ENCODE measurements at places on chromosomes 11 and 22. TPM values are rescaled to one million over a fixed set of nuclear protein-coding genes. Genes with fewer than 3 reads are reported as not detected.

- no peak for DNase-seq
Measured at GRCh38 chr11:125287491-125288210, 123.1 kb downstream of the PKNOX2 start.

DNA sequence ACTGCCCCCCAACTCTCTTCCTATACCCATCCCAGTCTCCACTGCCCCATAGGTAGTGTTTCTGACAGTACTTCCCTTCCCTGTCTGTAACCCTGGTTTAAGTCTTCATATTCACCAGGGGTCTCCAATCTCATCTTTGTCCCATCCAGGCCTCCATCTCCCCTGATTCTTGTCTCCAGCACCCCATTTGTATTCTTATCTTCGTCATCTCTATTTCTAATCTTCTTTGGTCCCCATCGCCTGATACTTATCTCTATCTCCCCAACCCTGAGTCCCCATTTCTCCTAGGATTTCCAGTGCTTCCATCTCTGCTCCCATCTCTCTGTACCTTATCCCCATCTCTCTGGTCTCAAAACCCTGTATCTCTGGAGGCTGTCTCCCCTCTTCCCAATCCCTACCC, 1.8 kb downstream of the PHOX2A start:
- no peak for DNase-seq

DNA sequence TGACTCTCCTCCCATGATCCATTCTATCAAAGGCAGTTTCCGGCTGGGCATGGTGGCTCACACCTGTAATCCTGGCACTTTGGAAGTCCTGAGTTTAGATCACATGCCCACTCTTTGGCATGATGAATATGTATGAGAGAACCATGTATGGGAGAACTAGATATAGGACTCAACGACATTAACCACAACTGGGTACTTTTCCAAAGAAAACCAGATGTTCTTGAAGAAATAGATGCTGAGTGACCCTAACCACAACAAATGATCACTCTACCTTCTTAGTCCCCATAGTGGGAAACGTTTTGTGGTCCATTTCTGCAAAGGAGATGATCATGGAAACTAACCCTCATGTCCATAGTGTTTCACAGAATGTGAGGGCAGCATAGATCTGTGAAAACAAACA, 13.6 kb downstream of the FJX1 start:
- DNase-seq = no peak

GRCh38 chr11:86641537-86642261, 30.7 kb downstream of the ME3 start:
- no peak for DNase-seq

GRCh38 chr22:19723983-19724827, 866 bp downstream of the GP1BB start:
- DNase-seq = peak; percentile 65

DNA sequence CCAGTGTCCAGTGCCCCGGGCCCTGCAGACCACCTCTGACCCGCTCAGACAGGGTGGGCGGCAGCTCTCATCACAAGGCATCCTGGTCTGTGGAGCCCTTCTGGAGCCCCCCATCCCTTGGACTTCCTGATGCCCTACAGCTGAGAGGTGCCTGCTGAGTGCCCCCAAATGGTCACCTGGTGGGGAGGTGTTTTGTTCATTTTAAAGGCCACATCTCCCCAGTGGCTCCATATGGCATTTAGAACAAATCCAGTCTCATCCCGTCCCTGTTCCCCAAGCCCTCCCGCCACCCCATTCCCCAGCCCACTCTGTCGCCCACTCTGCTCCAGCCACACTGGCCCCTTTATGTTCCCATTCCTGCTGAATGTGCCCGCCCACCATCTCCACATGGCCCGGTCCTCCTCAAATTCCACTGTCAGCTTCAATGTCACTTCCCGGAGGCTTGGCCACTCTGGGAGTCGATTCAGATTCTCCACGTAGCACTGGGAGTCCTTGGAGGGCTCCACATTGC, 32.8 kb downstream of the OSBPL5 start:
- DNase-seq = no peak

- DNase-seq = peak; percentile 75
Measured at GRCh38 chr22:21982338-21982965, at the start of gene TOP3B. TSS of gene TOP3B (minus strand) at chr22:21982787. CDS start at chr22:21975709, 7,078 bp downstream.

GRCh38 chr11:105867742-105868141, 154.3 kb downstream of the MSANTD4 start:
- no peak for DNase-seq

GRCh38 chr11:10930224-10930971, 72.5 kb upstream of the ZBED5 start:
- DNase-seq = no peak

DNA sequence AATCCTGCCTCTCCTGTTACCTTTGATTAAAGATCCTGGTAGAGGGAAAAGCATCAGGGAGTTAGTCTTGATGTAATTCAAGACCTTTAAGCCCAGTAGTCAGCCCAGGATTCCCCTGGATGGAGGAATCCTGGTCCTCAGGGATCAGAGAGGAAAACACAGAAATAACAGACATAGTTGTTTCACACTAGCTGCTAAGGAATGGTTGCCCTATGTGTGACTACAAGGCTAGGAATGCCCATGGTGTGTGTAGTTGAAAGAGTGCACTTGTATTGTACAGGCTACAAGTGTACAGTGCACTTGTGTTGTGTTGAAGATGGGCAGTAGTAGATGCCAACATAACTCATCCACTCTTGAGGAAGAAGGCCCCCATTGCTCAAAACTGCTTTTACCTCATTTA, 226.8 kb downstream of the AASDHPPT start:
- DNase-seq = no peak

- DNase-seq = no peak
Measured at GRCh38 chr11:101458161-101458560, 125.6 kb downstream of the TRPC6 start.

DNA sequence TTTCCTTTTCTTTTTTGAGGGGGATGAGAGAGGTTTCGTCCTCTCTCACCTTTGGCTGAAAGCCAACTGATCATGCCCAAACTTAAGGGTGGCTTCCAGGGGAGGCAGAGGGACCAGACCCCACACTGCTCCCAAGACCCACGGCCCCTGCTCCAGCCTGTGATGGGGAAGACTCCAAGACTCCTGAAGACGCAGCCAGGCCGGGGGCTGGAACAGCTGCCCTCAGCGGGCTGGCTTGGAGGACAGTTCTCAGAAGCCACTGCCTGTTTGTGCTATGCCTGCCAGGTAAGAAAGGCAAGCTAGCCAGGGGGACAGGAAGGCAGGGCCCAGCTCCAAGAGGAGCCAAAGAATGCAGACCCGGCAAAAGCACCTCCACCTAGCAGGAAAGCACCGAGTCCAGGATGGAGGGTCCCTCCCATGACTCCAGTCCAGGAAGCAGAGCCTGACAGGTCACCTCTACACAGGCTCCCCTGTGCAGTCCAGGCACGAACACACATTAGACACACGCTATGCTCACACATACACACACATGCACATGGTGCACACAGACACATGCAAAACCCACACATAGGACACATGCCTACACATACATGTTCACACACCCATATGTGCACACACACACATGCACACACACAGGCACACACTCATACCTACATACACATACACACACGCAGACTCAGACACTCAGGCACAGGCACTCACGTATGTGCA, 31.3 kb downstream of the GNB1L start:
- DNase-seq = no peak

DNA sequence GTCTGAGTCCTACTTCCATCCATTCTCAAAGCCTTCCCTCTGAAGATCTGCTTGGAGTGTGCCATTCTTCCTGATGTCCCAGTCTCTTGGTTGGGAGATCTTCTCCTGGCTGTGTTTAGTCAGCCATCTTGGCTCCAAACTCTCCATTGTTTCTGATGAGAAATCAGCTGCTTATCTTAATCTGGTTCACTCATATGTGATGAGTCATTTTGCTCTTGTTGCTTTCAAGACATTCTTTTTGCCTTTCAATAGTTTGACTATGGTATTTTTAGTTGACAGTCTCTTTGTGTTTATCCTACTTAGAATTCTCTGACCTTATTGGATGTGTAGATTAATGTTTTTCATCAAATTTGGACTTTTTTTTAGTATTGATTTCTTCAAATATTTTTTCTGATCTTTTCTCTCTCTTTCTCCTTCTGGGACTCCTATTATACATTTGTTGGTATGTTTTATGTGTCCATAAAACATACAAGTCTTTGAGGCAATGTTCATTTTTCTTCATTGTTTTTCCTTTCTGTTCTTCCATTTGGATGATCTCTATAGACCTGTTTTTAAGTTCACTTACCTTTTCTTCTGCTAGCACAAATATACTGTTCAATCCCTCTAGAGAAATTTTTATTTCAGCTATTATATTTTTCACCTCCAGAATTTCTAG, 77.2 kb upstream of the CLPB start:
- no peak for DNase-seq

DNA sequence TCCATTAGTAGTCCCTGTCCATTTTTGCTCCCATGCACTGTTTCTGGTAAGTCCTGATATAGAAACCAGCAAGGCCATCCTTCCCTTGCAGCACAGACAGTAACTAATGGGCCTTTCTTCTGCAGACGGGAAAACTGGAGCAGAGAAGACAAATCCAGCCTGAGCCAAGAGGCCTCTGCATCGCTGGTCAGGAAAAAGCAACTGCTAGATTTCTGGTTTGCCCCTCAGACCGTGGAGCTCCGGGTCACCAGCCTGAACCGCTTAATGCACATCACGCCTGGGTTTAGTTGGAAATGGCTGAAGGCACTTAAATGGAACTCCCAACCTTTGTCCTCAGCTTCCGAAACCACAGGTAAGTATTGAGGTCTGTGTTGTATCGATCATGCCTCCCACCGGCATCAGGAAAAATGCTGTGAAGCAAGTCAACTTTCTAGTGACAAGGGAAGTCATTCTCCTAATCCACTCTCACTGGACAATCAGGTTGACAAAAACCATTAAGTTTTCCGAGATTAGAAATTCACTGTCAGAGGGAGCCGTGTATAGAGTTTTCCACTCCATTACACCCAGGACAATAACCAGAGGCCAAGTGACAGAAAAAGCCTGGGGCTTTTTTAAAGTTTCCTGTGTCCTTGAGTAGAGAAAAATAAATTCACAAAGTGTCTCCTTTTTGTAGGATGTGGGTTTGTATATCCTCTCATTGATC, 14.8 kb upstream of the LMO2 start:
- DNase-seq = no peak

GRCh38 chr11:47869544-47870393, 21.6 kb upstream of the NUP160 start:
- no peak for DNase-seq

DNA sequence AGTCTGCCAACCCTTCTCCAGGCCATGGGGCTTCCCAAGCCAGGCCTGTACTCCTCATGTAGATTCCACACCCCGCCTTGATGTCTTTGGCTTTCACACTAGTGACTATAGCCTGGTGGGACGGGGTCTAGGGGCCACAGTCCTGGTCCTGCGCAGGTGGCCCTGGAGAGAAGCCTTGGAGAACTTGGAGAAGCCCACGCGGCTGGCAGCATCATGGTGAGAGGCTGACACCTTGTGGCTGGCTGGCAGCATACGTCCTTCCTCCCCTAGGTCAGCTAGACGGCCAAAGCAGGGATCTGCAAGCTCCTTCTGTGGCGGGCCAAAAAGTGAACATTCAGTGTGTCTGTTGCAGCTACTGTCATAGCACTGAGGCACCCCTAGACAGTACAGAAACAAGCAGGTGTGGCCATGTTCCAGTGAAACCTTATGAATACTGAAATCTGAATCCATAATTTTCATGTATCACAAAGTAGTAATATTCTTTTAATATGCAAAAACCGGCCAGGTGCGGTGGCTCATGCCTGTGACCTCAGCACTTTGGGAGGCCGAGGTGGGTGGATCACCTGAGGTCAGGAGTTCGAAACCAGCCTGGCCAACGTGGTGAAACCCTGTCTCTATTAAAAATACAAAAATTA, 42.0 kb downstream of the FAM83F start:
- peak; percentile 69 for DNase-seq

DNA sequence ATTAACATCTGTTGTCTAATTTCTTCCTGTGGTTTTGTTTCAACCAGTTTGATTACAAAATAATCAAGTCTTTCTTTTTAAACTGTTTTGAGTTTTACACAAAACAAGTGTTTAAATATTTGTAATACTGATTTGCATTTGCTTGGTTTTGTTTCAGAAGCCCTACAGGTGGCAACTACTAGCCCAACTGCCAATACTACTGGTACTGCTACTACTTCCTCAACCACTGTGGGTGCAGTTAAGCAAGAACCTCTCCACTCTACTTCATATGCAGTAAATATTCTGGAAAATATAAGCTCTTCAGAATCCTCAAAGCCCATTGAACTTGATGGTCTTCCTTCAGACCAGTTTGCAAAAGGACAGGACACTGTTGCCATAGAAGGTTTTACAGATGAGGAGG, 61.1 kb downstream of the QSER1 start:
- no peak for DNase-seq

DNA sequence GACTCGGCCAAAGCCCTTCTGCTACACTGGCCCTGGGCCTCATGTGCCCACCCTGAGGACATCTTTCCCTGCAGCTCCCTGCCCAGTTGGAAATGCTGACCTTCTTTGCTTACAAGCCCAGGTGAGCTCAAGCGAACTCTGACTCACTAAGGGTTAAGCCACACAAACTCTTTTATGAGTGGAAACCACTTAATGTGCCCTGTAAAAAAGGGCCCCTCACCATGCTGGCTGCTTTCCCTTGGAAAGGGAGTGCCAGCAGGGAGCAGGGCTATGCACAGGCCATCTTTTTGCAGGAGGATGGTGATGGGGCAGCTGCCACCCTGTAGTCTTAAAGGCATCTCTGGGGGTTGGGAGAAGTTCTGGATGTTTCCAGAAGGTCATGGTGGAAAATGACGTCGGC, 18.7 kb downstream of the EHF start:
- DNase-seq = no peak

GRCh38 chr22:48941903-48942575, 885.6 kb downstream of the BRD1 start:
- no peak for DNase-seq

GRCh38 chr11:120578596-120579154, 67.1 kb downstream of the GRIK4 start:
- DNase-seq = no peak

GRCh38 chr11:128194216-128194615, 393.1 kb downstream of the ETS1 start:
- DNase-seq = no peak

DNA sequence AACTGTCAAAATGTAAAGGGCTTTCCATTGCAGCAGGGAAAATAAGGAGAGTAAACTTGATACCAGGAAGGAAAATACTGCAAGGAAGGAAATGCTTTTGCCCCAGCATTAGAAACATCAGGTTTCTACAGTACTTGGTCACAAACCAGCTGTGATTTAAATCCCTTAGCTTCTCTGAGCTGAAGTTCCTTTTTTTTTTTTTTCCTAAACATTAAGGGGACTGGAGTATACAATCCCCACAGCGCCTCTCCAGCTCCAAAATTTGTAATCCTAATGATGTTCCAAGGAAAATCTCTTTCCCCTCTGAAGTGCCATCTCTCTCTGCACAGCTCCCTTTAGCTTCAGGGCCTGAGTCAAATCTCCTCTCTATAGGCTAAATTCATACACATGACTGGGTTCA, 220.5 kb upstream of the PITPNB start:
- no peak for DNase-seq

Gene OR52I2
- polyA plus RNA-seq = not detected

Gene POTEH
- not detected for polyA plus RNA-seq

Gene GGTLC3
- not detected for polyA plus RNA-seq

Gene ART1
- not detected for polyA plus RNA-seq

Gene TTC38
- 20.3 TPM for polyA plus RNA-seq

Gene FGF4
- polyA plus RNA-seq = not detected

Gene TREH
- 0.03 TPM for polyA plus RNA-seq

Gene TMPRSS5
- 0.30 TPM for polyA plus RNA-seq

Gene DERL3
- 0.40 TPM for polyA plus RNA-seq

Gene TCF20
- 12.5 TPM for polyA plus RNA-seq

Gene PRG3
- not detected for polyA plus RNA-seq

Gene CCND1
- 125 TPM for polyA plus RNA-seq
